ENCODE measurements at places on chromosomes 3 and 15. TPM values are rescaled to one million over a fixed set of nuclear protein-coding genes. Genes with fewer than 3 reads are reported as not detected.

DNA sequence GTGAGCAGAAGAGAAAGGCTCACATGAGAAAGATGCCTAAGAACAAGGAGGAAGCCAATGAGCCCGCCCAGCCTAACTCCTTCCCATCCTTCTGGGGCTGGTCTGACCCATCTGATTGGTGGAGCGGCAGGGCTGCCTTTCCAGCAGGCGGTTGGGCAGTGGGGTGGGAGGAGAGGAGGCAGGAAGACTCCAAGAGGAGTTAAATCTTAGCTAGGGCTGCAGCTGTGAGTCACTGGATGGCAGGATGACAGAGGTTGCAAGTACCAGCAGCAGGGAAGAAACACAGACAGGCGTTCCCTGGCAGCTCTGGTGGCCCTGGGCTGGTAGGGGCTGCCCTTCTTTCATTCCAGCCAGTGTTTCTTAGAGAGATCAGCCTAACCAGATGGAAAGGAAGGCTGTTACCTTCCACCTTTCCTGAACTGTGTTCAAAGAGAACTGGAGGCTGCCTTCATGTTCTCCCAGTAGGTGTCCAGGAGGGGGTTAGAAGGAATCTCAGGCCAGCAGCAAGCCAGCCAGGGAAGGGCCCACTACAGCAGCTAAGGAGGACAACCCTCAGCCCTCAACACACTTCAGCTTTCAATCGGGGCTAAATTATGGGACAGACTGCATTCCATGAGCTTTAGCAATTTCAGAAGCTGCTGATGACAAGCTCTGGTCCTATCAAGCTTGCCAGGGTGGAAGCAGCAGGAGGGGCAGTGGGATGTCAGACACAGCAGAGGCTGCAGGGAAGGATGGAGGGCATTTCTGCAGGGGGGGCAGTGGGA lies 50.3 kb downstream of the CHSY1 start:
- peaks cover 34% of the 10 kb centered on the region for H3K36me3 ChIP-seq
- H3K27me3 ChIP-seq, result no peaks in the 10 kb centered on the region
- peaks cover 82% of the 10 kb centered on the region for H3K4me1 ChIP-seq
- H3K27ac ChIP-seq, result peak overlapping the region; percentile 96

Gene KLHL24
- 6.7 TPM for total RNA-seq

Gene CACNA2D3
- not detected for total RNA-seq

Gene GSK3B
- 37.1 TPM for total RNA-seq

- H3K27ac ChIP-seq, result no peak overlapping the region
- peaks cover 2% of the 10 kb centered on the region for H3K4me1 ChIP-seq
- H3K4me3 ChIP-seq, result no peak overlapping the region
- no peak for DNase-seq
Observed at GRCh38 chr15:66860844-66861243, 158.8 kb downstream of the SMAD6 start.

Gene UBAP1L
- 6.3 TPM for total RNA-seq

Gene IGF1R
- total RNA-seq, result 35.3 TPM

- peak overlapping the region; percentile 94 for H3K4me3 ChIP-seq
- H3K36me3 ChIP-seq, result peaks cover 7% of the 10 kb centered on the region
- H3K4me1 ChIP-seq, result peaks cover 27% of the 10 kb centered on the region
- peaks cover 4% of the 10 kb centered on the region for H3K27me3 ChIP-seq
- peak; percentile 78 for DNase-seq
Observed at GRCh38 chr15:90184119-90184785, 16.9 kb upstream of the SEMA4B start.

- H3K27ac ChIP-seq, result no peak overlapping the region
- DNase-seq, result no peak
- H3K4me1 ChIP-seq, result no peaks in the 10 kb centered on the region
- no peaks in the 10 kb centered on the region for H3K36me3 ChIP-seq
- no peaks in the 10 kb centered on the region for H3K27me3 ChIP-seq
Observed at GRCh38 chr3:18307529-18307928, 117.6 kb downstream of the SATB1 start.

GRCh38 chr3:126110431-126111125 lies 26.7 kb upstream of the SLC41A3 start:
- no peak overlapping the region for H3K4me3 ChIP-seq
- no peaks in the 10 kb centered on the region for H3K27me3 ChIP-seq
- no peaks in the 10 kb centered on the region for H3K36me3 ChIP-seq
- H3K4me1 ChIP-seq, result no peaks in the 10 kb centered on the region
- no peak for DNase-seq

Gene ACTL6A
- 127 TPM for total RNA-seq

GRCh38 chr15:38843736-38844590 lies 279.3 kb upstream of the RASGRP1 start:
- no peaks in the 10 kb centered on the region for H3K36me3 ChIP-seq
- H3K27ac ChIP-seq, result no peak overlapping the region
- H3K4me1 ChIP-seq, result no peaks in the 10 kb centered on the region
- no peak overlapping the region for H3K4me3 ChIP-seq
- no peak for DNase-seq

Gene CNTN4
- not detected for total RNA-seq

DNA sequence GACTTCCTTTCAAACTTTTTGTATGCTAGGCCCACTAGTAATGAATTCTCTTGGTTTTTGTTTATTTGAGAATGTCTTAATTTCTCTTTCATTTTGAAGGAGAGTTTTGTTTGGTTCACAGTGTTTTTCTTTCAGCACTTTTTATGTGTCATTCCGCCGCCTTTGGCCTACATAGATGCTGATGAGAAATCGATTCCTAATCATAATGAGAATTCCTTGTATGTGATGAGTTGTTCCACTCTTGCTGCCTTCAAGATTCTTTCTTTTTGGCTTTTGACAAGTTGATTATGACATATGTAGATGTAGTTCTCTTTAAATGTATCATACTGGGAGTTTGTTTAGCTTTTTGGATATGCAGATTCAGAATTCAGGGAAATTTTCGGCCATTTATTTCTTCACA lies 35.5 kb downstream of the CERS3 start:
- no peaks in the 10 kb centered on the region for H3K36me3 ChIP-seq
- no peak overlapping the region for H3K27ac ChIP-seq
- H3K27me3 ChIP-seq, result peaks cover 11% of the 10 kb centered on the region
- peaks cover 2% of the 10 kb centered on the region for H3K4me1 ChIP-seq
- no peak overlapping the region for H3K4me3 ChIP-seq
- DNase-seq, result no peak

DNA sequence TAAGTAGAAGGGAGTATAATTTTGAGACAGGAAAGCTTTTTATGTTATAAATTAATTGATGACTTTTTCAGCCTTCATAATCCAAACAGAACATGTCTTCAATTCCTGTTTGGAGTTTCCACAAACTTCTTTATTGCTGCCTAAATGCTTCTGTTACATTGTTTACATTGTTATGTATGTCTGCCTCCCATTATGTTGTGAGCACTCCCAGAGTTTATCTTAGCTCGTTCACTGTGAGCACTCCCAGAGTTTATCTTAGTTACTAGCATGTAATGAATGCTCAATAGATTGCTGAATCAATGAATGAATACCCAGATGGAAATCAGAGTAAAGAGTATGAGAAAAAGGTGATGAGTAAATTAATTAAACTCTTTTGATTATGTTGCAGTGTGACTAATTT lies 1178.0 kb downstream of the ROBO1 start:
- H3K27ac ChIP-seq, result no peak overlapping the region
- no peak for DNase-seq
- no peaks in the 10 kb centered on the region for H3K27me3 ChIP-seq
- no peaks in the 10 kb centered on the region for H3K36me3 ChIP-seq
- H3K4me1 ChIP-seq, result no peaks in the 10 kb centered on the region

- no peak for DNase-seq
- H3K27me3 ChIP-seq, result peaks cover 17% of the 10 kb centered on the region
- no peak overlapping the region for H3K4me3 ChIP-seq
- no peaks in the 10 kb centered on the region for H3K36me3 ChIP-seq
- peaks cover 3% of the 10 kb centered on the region for H3K4me1 ChIP-seq
Observed at GRCh38 chr3:150867434-150867833, 37.8 kb downstream of the MINDY4B start.

Gene KLF13
- 122 TPM for total RNA-seq
